Activated T-cell treated with anti-CD3 and anti-CD28 coated beads for 4 hours (primary cell): ENCODE measurements at places on chromosomes 6 and 20.

DNA sequence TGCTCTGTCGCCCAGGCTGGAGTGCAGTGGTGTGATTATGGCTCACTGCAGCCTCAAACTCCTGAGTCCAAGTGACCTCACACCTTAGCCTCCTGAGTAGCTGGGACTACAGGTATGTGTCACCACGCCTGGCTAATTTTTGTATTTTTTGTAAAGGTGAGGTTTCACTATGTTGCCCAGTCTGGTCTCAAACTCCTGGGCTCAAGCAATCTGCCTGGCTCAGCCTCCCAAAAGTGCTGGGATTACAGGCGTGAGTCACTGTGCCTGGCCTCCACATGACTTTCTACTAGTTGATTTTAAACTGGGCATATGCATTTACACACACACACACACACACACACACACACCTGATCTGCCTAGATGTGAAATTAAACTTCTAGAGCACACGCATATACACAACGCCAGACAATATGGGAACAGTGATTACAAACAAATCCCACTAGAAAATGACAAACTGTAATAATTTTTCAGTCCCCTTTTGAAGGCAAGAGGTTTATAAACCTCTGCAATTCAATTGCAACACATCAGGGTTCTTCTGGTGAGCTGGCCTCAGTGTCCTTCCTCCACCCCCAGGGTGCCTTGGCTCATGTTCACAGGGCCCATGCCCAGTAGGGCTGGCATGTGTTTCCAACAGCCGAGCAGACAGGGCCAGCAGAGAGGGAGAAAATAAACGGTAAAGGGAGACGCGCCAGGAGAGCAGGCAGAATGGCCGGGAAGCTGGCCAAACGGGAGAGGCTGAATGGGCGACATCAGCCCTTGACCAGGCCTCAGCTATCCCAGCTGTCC is 31.2 kb downstream of the PARD6B start:
- no peak for DNase-seq

DNA sequence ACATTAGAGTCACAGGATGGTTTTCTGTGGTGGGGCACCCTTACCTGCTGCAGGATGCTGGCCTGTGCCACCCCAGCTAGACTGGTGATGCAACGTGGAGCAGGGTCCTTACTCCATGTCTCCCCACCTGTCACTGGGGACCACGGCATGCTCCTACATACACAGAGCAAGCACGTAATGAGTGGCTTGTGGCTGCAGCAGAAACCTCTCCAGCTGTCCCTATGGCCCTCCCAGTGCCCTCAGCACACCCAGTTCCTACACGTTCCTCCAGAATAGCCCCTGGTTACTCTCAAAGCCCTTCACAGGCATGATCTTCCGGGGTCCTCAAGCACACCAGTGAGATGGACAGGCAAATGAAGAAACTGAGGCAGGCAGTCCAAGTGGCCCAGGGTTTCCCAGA is 3.2 kb upstream of the LSM14B start:
- DNase-seq, result no peak

DNA sequence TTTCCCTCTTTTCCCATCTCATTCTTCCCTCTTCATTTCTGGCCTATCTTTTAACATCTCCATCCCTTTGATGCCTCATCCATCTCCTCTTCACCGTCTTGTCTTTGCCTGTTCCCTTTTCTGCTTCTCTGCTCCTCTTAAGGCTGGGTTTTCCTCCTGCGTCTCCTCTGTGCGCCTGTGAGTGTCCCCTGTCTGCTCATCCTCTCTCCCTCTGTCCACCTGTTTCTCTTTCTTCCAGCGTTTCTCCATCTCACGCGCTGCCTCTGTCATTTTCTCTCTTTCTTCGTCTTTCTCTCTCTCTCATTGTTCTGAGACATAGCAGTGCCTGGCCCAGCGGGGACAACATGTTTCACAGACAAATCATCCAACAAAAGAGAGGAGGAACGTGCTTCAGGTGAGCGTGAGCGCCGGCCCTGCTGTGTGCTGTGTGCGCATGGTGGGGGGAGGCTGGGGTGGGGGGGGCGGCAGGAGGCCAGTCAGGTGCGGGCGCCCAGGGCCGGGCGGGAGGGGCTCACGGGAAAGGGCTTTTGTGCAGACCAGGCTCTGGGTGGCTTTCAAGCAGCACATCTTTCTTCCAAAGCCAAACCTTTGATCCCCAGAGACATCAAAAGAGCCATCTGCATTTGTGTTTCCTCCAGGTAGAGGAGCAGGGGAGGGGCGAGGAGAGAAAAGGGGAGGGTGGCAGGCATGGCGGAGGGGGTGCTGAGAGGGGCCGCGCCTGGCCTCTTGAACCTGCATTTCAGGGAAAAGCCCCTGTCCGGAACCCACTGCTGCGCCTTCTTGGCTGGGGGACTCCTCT is 121.3 kb downstream of the VEGFA start:
- no peak for DNase-seq

- DNase-seq, result no peak
Measured at GRCh38 chr6:11315743-11316437, 83.4 kb upstream of the NEDD9 start.

DNA sequence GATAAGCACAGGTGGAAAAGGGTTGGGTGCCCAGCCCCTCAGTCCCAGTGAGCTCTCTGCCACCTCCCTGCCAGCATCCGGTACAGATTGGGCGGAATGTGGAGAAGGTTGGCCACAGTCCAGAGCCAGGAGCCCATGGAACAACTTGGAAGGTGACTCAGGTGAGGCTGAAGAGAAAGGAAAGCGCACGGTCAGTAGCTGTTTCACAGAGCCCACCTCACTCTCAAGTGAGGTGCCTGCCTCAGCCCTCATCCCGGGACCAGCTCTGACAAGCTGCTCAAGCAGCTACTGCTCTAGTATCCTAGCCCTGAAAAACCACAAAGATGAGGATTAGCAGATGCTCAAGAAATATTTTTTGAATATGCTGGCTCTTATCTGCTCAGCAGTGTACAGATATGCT is 1.1 kb upstream of the MMP24OS start:
- no peak for DNase-seq

- no peak for DNase-seq
Measured at GRCh38 chr6:36930483-36930882, 24.1 kb upstream of the PI16 start.

DNA sequence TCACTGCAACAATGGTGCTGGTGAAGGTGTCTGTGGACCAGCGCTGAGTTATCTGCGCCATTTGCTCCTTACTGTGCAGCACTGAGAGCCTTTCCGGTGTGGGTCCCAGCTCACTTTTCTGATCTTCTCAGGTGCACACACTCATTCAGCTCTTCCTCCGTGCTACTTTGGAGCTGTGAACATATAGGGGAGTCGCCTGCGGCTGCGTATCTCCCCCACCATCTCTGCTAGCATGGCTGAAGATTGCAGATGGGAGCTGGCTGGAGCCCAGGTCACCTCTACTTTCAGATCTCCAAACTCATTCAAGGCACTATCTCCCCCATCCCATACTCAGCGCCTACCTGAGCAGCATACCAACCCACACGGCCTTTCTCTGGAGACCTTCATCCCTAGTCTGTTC is 96.9 kb downstream of the DHX35 start:
- no peak for DNase-seq

GRCh38 chr20:2022163-2022562 is 28.3 kb upstream of the PDYN start:
- DNase-seq, result no peak

DNA sequence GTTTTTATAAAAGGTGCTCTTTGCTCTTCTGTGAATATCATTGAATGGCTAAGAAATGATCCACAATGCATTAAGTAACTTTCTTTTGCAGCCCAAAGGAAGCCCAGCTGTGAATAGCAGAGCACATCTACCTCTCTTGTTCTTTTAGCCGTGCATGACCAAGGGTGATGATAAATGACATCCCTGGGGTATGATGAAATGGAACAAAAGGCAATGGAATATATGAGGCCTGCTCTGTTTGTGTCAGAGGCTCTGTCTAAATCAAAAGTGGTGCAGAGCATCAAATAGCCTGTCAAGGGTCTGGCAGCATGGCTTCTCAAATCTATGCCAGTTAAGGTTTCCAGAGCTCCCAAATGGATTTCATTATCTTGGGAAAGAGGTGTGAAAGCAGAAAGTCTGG is 362.6 kb upstream of the RNF217 start:
- no peak for DNase-seq

GRCh38 chr6:47447722-47448121 is 29.9 kb upstream of the CD2AP start:
- DNase-seq, result no peak

DNA sequence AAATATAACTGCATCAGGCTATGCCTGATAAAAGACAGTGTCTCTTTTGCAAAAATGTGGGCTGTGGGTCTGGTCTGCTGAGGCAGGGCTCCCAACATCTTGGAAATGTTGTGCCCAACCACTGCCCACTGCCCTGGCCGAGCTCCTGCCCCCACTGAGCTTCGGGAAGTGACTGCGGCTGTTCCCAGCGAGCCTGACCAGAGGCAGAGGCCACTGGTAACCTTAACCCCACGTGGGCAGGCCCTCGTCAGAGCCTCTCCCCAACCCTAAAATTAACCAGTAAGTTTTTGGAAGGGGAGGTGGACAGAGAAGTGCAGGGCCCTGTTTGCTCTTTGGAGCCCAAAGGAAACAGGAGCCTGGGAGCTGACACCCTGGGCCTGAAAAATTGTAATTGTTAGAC is 225.9 kb downstream of the MAFB start:
- no peak for DNase-seq
